ENCODE measurements at places on chromosomes 12 and 14. TPM values are rescaled to one million over a fixed set of nuclear protein-coding genes. Genes with fewer than 3 reads are reported as not detected.
A peak's percentile ranks its signal among the peaks of the same experiment; 100 is the strongest.

The TGFB3 gene
- 1.4 TPM for total RNA-seq

The KRT74 gene
- not detected for total RNA-seq

The ACTR10 gene
- 36.5 TPM for total RNA-seq

The KRT79 gene
- total RNA-seq: 0.23 TPM

The DTX1 gene
- 0.35 TPM for total RNA-seq

DNA sequence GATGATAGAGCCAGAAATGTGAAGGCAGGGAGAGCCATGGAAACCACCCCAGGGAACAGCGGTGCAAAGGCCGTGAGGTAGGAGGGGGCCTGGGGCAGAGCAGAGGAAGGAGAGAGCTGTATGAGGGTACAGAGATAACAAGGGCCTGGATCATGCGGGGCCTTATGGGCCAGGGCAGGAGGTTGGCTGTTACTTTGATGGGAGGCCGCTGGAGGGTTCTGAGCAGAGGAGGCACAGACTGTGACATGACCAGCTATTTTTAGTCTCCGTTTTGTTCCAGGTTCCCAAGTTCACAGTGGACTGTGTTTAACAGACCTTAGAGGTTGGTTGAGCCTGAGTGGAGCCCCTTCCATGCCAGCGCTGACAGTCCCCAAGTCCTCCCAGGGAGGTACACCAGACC lies 118.6 kb downstream of the GCH1 start:
- H3K36me3 ChIP-seq: no peaks in the 10 kb centered on the region
- no peak overlapping the region for H3K4me3 ChIP-seq
- peaks cover 10% of the 10 kb centered on the region for H3K4me1 ChIP-seq
- no peak overlapping the region for H3K27ac ChIP-seq

GRCh38 chr12:132660052-132660451 lies 27.1 kb downstream of the POLE start:
- H3K4me3 ChIP-seq: no peak overlapping the region
- no peak overlapping the region for H3K27ac ChIP-seq
- no peak for DNase-seq

DNA sequence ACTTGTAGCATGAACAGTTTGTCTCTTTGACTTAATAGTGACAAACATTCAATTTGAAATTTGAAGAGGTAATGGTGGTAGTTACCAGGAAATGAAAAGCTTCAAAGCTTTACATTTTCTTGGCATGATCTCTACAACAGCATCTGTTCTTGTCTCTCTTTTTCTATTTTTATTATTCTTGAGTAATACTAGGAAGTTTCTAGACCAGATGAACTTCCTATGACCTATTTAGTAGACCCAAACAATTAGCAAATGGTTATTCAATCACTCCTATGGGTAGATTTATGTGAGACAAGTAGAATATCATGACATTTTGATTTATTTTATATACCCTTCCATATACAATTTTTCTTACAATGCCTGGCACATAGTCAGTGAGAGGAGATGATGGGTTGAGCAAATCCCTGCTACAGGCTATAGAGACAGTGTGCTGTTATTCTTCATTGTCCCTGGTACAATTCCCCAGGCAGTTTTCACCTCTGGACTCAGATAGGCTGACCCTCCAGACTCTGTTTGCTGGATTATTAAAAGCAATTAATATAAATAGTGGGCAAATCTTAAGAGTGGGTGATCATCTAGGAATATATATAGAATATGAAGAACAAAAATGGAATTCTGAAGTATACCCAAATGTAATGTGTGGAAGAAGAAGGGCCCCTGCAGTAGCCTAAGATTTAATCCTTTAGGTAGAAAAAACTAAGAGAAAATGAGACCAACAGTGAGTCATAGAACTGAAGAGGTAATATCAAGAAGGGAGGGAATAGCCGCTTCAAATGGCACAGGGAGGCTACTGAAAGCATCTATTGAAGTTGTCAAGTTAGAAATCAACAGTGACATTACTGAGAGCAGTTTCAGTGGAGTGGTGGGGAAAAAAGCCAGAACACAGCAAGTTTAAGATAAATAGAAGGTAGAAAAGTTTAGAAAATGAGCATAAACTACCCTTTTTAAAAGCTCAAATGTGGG lies 512.0 kb downstream of the FOXG1 start:
- no peaks in the 10 kb centered on the region for H3K4me1 ChIP-seq
- no peak overlapping the region for H3K4me3 ChIP-seq
- no peak overlapping the region for H3K27ac ChIP-seq
- no peaks in the 10 kb centered on the region for H3K36me3 ChIP-seq
- DNase-seq: no peak

DNA sequence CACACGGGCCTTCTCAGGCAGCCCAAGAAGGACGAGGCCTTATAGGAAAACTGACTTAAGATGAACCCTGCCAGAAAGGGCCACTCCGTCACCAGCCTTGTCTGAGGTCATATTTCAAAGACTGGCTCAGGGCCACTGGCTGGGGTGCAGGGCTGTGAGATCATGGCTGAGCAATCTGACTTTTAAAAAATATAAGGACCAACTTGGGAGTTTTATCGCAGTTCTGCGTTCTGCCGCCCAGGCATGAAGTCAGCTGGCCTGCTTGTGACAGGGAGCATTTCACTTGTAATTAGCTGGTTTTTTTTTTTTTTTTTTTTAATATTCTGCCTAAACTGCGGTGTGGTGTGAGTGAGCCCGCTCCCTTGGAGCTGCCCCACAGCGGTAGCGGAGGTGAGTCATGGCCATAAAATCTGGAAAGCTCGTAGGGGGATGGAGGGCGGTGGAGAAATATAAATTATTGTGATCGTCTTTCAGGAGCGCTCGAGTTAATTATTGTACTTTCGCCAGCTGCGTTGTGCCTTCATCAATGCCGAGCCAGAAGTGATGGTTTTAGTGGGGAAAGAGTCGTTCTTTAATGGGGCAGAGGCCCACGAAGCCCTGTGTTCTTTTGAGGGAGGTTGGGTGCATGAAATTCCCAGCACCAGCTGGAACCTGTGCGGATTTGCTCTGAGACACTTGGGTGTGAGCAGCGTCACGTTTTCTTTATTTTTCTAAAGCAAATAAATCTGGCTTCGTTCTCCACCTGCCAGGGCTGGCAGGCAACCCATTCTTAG lies 231.9 kb downstream of the C12orf75 start:
- peaks cover 4% of the 10 kb centered on the region for H3K27me3 ChIP-seq
- no peaks in the 10 kb centered on the region for H3K4me1 ChIP-seq
- no peak for DNase-seq
- H3K36me3 ChIP-seq: no peaks in the 10 kb centered on the region
- no peak overlapping the region for H3K27ac ChIP-seq
- H3K4me3 ChIP-seq: no peak overlapping the region

DNA sequence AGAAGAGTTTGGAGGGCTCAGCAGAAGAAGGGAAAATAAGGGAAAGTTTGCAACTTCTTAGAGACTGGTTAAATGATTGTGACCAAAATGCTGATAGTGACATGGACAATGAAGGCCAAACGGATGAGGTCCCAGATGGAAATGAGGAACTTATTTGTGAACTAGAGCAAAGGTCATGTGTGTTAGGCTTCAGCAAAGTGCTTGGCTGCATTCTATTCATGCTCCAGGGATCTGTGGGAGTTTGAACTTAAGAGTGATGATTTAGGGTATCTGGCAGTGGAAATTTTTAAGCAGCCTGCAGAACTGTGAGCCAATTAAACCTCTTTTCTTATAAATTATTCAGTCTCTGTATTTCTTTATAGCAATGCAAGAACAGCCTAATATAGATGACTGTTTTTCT lies 88.9 kb upstream of the ARHGAP5 start:
- H3K27ac ChIP-seq: no peak overlapping the region
- peaks cover 11% of the 10 kb centered on the region for H3K27me3 ChIP-seq
- no peak overlapping the region for H3K4me3 ChIP-seq
- no peak for DNase-seq
- no peaks in the 10 kb centered on the region for H3K4me1 ChIP-seq

DNA sequence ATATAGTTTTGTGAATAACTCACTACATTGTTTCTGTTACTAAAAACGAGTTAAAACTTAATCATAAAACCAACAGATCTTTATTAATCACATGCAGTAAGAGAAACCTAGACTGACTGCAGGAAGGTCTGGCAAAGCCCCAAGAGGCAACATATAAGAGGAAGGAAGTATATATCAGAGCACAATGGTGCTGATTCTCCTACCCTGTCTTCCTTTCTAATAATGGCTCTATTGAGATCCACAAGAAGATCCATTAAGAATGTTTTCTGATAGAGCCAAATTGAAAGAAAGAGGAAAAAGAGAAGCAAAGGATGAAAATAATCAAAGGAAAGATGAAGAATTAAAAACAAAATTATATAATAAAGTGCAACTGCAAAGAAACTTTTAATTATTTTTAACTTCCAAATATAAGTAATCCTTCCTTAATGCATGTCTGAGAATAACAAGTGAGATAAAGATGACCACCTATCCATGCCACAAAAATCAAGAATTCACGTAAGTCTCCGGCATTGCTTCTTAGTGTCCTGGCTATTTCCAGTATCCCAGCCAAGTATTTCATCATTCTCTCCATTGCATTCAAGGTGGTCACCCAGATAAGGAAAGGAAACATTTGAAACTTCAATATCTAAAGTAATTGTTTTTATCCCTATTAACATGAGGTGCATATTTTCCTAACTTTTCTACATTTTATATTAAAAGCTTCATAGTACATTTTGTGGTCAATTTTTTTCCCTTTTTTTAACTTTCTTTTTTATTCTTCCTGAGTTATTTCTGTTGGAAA lies 62.2 kb downstream of the SOX5 start:
- no peak overlapping the region for H3K27ac ChIP-seq
- H3K4me1 ChIP-seq: no peaks in the 10 kb centered on the region
- no peaks in the 10 kb centered on the region for H3K27me3 ChIP-seq
- no peak overlapping the region for H3K4me3 ChIP-seq
- no peak for DNase-seq

DNA sequence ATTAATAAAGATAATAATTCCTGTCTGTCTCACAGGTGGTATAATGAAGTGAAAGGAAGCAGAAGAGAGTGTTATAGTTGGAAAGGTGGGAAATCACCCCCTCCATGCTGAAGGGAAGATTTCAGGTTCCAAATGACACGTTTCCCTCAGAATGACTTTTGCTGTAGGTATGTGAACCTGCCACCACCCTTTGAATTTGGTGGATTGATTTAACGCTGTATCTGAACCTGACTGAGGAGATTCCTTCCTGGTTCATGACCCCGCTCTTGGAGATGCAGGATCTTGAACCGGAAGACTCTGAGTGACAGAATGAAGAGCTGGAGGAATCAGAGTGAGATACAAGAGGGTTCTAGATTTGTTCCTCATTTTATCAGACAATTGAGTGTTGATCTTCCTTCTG lies 20.3 kb upstream of the EMP1 start:
- H3K36me3 ChIP-seq: no peaks in the 10 kb centered on the region
- no peak overlapping the region for H3K27ac ChIP-seq
- H3K4me3 ChIP-seq: no peak overlapping the region
- peaks cover 60% of the 10 kb centered on the region for H3K27me3 ChIP-seq

DNA sequence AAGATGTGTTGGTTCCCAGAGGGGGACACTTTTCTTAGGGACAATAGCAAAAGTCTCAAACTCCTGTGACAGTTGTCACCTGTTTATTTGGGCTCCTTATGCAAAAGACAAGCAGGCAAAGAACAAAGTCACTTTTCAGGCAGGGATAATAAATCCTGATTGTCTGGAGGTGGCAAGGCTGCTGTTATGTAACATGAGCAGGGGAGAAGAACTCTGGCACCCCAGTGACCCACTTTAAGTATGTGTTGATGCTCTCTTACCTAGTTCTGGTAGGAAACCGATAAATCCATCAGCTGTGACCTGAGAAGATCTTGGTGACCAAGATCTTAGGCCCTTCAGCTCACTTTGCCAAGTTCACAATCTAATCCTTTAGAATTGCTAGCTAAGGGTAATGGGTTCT lies 17.4 kb downstream of the MDGA2 start:
- H3K27ac ChIP-seq: no peak overlapping the region
- no peak overlapping the region for H3K4me3 ChIP-seq
- no peak for DNase-seq
- no peaks in the 10 kb centered on the region for H3K4me1 ChIP-seq
- no peaks in the 10 kb centered on the region for H3K27me3 ChIP-seq

DNA sequence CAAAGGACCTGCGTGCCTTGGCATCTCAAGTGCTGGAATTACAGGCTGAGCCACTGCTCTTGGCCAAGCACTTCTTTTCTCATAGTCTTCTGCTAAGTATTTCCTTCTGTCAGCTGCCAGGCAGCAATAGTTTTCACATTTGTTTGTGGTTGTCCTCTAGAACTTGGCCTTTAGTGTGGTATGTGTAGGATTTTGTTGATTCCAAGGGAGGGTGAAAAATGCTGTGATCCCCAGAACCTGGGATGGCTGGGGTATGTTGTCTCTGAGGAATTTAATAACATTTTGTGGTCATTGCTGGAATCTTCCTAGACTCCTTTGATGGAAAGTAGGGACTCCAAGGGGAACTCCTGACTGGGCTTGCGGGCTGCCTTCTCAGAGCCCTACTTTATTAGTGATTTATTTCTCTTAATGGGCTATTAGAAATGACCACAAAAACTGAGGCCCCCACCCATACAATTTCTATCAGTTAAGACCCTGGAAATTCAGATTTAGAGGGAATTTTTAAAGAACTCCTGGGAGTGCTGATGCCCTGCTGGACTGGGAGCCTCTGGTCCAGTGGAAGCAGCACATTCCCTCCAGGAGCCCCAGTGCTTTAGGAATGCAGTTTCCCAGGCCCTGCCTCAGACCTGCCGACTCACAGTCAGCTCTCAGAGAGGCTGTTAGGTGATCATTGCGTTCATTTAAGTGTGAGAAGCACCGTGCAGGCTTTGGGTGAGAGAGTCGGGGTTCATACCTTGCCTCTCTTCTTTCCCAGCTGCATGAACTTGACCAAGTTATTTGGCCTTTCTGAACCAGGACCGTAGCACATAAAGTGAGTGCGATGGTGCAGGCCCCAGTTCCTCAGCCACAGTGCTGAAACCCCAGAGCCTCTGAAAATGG lies 22.7 kb downstream of the TRAF3 start:
- H3K27ac ChIP-seq: no peak overlapping the region
- no peak for DNase-seq
- H3K4me1 ChIP-seq: peaks cover 50% of the 10 kb centered on the region
- H3K36me3 ChIP-seq: peaks cover 12% of the 10 kb centered on the region

DNA sequence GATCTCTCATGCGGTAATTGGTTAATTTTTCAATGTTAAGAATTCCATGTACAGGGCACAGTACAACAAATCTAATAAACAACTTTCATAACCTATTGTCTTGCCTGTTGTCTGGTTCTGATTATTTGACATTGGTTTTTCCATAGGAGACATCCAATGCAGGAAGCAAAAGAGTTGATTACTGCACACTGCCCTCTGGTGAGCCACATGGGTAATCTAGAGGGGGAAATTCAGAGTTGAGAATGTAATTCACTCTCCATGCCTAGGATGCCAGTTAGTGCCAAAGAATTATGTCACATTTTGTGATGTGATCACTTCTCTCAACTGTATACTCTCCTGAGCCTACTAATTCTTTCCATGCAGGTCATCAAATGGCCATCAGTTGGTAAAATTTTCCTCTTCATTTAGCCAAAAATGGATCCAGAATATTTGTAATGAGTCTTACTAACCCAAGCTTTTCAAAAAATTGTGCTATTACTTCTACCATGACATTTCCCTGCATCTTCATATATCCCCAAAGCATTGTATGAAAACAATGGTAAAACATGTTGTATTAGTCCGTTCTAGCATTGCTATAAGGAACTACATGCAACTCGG lies 17.7 kb upstream of the CCDC91 start:
- H3K4me1 ChIP-seq: no peaks in the 10 kb centered on the region
- DNase-seq: no peak
- H3K4me3 ChIP-seq: no peak overlapping the region
- H3K27ac ChIP-seq: no peak overlapping the region
- no peaks in the 10 kb centered on the region for H3K27me3 ChIP-seq

GRCh38 chr14:92670643-92671366 lies 77.6 kb downstream of the LGMN start:
- H3K4me1 ChIP-seq: peaks cover 45% of the 10 kb centered on the region
- H3K36me3 ChIP-seq: peaks cover 48% of the 10 kb centered on the region
- H3K27ac ChIP-seq: peak overlapping the region; percentile 62
- H3K4me3 ChIP-seq: no peak overlapping the region

Data from activated CD8-positive, alpha-beta memory T cell treated with anti-CD3 and anti-CD28 coated beads, Interleukin-2, amount 10 ng/mL, durations not matched to agents 7 days and 5 days (primary cell).